ENCODE measurements at places on chromosomes 16 and 17.

- DNase-seq, result no peak
Observed at GRCh38 chr17:49388290-49388640, 26.2 kb upstream of the ZNF652 start.

DNA sequence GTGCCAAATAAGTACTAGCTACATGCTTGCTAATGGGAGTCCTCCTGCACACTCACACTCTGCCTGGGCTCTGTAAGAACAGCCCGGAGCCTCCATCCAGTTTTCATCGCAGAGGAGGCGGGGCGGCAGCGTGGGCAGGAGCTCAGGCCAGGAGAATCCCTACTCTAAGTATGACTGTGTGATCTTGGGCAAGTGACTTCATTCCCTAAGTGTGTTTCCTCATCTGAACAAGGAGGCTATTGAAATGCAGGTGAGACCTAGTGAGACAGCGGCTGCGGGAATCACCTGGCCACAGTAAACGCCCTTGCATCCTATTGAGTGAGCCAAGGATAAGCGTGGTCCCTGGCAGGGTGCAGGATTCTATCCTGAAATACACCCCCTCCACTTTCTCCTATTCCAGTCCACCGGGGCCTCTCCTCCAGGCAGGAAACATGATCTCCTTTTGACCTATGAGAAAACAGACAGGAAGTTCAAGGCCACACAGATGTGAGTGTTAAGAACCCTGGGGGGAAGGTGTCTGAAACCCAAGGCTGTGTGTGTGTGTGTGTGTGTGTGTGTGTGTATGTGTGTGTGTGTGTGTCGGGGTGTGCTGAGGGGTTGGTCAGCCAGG lies 5.2 kb upstream of the RAI1 start:
- DNase-seq, result no peak

DNA sequence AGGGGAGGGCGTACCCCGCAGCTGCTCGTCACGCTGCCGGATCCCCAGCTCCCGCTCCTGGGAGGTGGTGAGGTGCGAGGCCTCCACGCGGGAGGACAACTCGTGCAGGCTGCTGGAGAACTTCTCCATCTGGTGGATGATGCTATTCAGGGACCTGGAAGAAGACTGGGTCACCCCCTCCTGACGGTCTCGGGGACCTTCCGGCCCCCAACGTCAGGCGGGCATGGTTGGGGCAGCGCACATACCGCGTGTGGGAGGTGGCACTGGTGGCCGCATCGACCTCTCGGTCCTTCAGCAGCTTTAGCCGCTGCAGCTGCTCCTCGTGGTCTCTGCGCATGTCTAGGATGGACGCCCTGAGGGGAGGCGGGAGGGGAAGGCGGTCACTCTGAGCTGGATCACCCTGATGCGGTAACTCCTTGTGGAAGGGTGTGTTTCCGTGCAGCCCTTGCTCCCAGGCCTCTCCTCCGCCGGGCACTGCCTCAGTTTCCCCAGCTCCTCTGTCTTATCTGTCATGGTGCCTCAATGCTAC lies 13.3 kb upstream of the MRPL38 start:
- DNase-seq, result no peak

DNA sequence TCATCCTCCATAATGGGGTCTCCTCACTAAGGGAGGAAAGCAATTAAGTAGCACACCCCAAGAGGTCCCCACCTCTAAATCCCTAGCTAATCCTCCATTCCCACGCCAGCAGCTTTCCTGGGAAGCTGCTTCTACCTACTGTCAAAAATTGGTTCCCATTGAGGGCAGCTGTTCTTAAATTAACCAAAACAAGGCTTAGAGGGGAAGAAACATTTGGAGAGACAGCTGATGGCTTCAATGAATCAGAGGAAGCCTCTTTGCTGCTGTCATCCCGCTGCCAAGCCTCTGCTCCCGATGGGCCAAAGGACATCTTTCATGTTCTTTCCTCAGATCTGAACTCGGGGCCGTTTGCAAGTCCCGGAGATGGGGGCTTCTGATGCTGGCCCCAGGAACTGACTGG lies 26.6 kb downstream of the AIPL1 start:
- DNase-seq, result no peak

GRCh38 chr17:33233811-33234177 lies 59.3 kb downstream of the ASIC2 start:
- no peak for DNase-seq
